ENCODE measurements at places on chromosomes 12 and 14.

GRCh38 chr12:47732504-47732903 is 7.2 kb upstream of the ENDOU start:
- DNase-seq: no peak

- DNase-seq: peak; percentile 35
These were observed 29.0 kb upstream of the C12orf50 start for GRCh38 chr12:88057994-88058718.

DNA sequence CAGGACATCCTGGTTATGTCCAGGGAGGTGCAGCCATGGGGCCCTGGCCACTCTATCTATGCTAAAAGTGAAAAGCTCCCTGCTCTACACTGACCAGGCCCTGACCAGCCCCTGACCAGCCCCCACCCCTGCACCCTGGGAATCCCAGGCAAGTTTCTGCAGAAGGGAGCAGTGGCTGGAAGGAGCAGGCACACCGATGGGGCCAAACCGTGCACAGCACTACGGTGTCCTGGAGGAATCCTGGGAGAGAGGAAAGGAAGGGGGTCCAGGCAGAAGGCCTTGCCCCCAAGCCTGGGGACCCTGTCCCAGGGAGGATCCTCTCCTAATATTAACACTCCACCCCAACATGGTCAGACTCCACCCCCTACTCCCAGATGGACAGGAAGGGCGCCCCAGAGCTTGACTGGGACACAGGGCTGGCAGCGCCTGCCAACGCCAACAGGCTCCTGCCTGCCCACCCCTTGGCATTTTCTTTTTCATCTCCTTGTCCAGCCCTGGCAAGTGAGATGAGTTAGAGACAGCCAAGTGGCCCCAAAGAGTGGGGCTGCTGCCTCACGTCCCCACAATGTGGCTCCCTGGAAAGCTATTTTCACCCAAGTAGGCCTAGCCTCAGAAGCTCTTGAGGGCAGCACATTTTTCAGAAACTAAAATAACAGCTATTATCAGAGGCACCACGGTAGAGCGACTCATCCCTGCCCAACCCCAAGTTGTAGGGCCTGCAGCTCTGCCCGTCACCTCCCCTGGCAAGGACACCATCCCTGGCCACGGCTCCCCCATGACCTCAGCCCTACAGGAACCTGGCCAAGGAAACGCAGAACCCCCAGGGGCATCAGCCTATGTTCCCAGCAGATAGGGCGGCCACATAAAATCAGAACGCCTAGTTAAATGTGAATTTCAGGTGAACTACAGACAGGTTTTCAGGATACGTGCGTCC is 82.6 kb downstream of the SCARB1 start:
- DNase-seq: no peak

DNA sequence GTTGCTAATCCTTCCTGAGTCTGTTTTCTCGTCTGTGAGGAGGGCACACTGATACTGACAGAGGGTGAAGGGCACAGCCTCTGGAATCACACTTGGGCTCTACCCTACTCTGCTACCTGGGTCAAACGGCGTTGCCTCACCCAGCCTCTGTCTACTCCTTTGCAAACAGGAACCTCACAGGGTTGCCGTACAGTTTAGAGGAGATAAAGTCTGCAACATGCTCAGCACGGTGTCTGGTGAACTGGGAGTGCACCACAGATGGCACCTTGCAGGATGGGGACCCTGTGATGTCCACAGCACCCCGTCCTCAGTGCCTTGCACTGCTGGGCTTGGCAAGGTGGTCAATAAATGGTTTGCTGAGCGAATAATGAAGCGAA is 38.3 kb downstream of the TESC start:
- no peak for DNase-seq

DNA sequence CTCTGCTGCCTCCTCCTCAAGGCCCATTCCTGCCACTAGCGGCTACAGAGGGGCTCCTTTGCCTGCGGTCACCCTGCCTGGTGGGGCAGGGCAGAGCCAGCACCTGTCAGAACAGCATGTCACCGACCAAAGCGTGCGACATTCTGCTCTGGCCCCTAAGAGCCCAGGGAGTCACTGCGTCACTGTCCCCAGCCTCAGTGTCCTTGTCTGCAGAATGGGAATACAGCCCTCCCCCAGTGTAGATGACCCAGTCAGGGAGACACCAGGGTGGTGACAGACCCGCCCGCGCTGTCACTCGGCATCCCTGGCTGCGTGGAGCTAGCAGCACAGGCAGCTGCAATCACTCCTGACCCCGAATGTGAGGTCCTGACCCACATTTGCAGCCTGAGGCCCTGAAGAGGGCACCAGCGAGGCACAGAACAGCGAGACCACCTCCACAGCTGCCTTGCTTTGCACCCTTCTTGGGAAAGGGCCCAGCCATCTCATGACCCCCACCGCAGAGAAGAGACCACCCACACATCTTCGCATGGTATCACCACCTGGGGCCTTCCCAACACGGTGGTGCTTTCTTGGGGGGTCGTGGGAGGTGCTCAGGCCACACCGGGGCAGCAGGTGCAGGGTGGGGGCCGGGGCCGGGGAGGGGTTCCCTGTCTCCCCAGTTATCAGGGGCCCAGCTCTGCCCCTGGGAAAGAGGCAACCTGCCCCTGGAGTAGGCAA is 2.5 kb downstream of the AHNAK2 start:
- no peak for DNase-seq

DNA sequence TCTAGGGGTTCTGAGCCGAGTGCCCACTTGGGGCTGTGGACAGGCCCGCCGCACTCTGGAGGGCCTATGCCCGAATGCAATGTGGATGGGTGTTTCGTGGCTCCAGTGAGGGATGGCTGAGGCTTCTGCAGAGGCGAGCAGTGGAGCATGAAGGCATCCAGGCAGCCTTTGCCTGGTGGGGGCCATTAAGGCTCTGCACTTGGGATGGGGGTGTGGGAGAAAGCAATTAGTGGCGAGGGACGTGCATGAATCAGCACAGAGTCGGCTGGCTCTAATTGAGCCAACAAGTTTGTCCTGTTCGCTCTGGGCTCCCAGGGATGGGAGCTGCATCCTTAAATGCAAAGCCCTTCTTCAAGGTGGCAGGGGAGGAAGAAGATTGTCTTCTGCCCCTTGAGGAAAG is 346.9 kb upstream of the FKBP4 start:
- DNase-seq: no peak

Measured in stromal cell of bone marrow (primary cell).